NCI-H460 (cell line): ENCODE measurements at places on chromosomes 3 and 15.

DNA sequence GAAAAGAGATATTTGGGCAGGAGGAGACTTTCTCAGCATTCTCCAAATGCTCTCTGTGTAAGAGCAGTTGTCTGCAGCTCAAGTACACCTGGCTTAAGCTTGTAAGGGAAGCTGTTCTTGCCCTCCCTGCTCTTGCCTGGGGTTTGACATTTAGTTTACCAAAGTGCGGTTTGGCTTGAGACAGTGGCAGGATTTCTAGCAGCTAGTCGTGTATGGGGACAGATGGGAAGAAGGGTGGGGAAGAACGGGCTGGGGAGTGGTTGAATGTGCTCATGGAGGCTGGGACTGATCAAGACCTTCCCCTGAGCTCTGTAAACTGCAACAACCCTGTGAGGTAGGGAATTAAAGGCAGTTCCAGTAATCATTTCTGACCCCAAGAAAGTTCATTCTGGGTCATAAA lies 39.8 kb downstream of the SQOR start:
- no peak for DNase-seq

- no peak for DNase-seq
These were observed 269.7 kb downstream of the ABHD5 start for GRCh38 chr3:43960448-43960840.

DNA sequence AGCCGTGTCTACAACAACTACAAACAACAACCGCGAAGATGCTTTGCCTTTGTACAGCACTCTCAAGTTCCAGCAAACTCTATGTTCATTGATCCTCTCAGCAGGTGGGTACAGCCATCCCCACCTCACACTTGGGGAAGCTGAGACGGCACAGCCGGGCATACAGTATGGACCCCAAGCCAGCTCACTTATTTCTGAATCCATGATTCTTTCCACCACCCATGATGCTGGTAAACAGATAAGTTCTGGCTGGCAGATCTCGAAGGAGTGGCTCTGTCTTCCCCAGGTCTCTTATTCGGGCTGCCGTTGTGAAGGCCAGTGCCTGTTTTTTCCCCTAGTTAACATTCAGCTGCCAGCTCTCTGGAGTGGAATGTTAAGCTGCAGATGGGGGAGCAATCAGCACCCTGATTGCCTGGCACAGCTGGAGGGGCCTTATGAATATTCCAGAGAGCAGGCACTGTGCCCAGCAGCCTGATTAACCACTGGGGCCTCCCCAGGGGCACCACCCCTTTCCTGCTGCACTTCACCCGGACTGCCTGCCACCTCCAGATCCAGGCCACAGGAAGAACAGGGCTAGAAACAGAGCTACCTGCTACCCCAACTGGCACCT lies 73.2 kb downstream of the CORO2B start:
- no peak for DNase-seq

DNA sequence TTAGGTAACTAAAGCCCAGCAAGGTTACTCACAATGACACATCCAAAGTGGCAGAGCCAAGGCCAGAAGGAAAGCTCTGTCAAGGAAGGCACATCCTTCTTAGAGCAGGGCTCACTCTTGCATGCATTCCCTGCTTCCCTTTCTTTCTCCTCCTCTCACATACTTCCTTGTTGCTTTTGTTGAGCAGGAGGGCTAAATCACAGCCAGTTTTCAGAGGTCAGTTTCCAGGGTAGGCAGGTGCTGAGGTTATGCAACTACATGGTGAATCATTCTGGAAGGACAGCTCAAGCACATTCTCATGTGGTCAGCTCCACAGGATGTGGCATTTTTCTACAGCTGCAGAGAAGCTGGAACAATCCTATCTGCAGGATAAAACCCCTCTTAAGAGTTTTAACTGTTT lies 275.6 kb downstream of the ZNF621 start:
- no peak for DNase-seq
